ENCODE measurements at places on chromosomes 5 and 9.

- DNase-seq, result no peak
These were observed 510.5 kb upstream of the TNC start for GRCh38 chr9:115628426-115628825.

- DNase-seq, result no peak
These were observed 786 bp upstream of the NTNG2 start for GRCh38 chr9:132160802-132161742.

GRCh38 chr5:181204113-181204825, 727 bp downstream of the TRIM7 start:
- no peak for DNase-seq

DNA sequence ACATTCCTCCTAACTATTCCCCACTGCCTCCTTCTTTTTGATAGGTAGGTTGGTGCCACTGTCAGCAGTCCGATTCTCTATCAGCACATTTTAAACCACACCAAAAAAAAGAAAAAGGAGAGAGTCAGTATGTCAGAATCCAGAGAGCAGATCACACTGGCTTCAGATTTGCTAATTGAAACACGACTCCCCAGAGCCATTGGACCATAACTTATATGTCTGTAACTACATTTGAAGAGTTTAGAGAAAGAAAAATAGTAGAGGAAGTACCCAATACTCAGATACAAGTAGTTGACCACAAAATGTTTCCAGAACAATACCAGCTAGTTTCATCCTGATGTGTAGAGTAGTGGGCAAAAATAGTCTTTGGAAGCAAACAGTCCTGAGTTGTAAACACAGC, 216.6 kb downstream of the NR2F1-AS1 start:
- no peak for DNase-seq

DNA sequence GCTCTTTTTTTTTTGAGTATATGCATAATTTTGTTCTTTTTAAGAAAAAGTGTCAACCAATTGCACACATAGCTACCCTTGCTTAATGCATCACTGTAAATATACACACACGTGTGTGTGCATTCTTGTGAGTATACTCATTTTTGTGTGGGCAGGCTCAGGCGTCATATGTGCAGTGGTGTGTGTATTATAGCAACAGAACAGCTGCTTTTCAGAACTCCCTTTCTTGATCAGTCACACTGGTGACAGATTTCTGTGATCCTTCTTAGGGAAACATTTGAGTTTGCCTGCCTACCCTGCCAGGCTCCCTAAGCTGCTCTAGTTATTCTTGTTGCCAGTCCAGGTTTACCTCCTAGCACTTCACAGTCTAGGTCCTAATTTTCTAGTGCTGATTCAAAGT, 287.0 kb upstream of the SEMA6A start:
- no peak for DNase-seq

DNA sequence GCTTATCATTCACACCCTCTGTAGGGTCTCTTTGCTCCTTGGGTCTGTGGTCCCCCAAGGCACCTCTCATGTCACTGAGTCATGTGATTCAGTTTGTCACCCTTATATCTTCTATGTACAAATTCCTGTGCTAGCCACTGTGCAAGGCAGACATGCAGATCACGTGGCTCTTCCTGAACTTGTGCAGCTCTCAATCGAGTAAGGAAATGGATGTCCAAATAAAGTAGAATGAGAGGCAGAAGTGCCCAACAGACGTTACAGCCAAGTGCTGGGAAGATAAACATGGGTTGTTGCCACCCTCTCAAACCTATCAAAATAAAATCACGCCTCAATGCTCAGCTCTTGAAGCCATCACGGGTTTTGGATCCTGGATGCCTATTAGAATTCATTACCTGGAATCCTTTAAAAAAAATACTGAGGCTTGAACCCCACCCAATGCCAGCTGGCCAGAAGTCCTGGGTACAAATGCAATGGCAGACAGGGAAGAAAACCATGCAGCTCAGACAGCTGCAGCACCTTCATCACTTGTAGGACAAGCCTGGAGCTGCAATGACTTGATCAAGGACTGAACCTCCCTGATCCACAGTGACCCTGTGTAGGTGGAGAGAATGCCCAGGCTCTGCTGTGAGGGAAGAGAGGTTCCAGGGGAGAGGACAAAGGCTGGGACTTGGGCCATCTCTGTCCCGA, 228.7 kb upstream of the DAP start:
- DNase-seq, result no peak

- DNase-seq, result no peak
These were observed 102.0 kb downstream of the CAVIN4 start for GRCh38 chr9:100679834-100680233.

DNA sequence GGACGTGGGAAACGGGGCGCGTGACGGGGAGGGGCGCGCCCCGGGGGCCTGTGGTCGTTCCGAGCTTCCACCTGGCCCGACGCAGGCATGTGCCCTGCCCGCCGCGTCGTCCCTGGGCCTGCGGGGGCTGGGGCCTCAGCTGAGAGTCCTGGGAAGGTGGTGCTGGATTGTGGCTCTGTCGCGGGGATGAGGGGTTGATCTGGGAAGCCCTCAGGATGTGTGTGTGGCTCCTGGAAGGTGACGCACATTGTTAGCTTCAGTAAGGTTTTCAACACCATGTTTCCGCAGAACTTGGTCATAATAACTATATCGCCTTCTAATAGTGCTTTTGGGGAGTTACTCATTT, 589.1 kb downstream of the MTRR start:
- no peak for DNase-seq

GRCh38 chr9:109512170-109512756, 14.2 kb upstream of the PTPN3 start:
- DNase-seq, result no peak

DNA sequence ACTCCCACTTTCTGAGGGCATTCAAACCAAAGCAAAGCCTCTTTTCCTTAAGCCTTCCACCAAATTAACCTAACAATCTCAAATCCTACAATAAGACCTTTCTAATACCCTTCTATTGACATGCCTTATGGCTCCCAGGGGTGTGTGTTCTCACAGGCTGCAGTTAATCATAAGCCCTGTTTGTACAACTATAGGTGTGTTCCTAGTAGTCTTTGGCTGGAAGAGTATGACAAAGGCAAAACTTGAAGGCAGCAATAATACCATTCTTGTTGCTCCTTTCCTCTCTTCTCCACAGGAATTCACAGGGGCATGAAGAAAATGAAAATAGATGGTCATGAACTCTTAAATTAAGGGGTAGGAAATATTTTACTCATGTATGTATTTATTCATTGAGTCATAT, 10.9 kb upstream of the FBXO38 start:
- DNase-seq, result no peak

GRCh38 chr9:23220957-23221356, 605.1 kb downstream of the ELAVL2 start:
- DNase-seq, result no peak

GRCh38 chr5:54541823-54542783, 24.5 kb downstream of the SNX18 start:
- DNase-seq, result no peak

DNA sequence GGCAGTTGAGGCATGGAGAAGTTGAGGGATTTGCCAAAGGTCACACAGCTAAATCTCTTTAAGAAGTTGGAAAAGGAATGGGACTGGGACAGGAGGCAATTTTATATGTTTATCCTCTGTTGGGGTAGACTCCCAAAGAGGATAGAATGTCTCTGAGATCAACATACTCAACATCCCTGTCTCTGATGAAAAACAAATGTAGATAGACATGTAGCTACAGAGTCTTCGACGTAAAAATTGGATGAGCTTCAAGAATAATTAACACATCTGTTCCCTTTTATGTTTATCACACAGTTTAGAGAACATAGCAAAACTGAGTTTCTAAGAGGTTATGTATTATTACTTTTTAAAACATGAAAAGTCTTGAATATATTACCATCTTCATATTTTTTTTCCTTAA, 204.6 kb upstream of the CD180 start:
- DNase-seq, result no peak

DNA sequence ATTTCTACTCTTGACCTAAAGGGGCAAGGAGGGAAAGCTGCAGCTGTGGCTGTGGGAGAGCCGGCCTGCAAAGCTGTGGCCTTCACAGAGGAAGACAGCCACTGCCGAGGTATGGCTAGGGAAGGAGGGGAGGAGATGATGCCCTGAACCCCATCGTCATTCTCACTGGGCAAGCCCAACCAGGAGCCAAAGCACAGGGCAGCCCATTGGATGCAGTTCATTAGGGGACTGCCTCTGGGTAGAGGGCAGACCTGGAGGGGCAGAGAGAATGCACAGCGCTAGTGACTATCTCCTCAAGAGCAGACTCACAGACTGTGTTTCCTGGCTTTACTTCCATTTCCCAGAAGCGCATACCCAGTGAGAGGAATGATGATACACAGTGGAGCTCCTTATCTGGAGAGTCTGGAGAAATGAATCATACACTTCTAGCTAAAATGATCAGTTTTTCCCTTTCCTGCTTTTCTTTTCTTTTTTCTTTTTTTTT, 47.2 kb upstream of the TTC23L start:
- no peak for DNase-seq

- no peak for DNase-seq
These were observed 66.8 kb downstream of the INSYN2B start for GRCh38 chr5:169913479-169913878.

DNA sequence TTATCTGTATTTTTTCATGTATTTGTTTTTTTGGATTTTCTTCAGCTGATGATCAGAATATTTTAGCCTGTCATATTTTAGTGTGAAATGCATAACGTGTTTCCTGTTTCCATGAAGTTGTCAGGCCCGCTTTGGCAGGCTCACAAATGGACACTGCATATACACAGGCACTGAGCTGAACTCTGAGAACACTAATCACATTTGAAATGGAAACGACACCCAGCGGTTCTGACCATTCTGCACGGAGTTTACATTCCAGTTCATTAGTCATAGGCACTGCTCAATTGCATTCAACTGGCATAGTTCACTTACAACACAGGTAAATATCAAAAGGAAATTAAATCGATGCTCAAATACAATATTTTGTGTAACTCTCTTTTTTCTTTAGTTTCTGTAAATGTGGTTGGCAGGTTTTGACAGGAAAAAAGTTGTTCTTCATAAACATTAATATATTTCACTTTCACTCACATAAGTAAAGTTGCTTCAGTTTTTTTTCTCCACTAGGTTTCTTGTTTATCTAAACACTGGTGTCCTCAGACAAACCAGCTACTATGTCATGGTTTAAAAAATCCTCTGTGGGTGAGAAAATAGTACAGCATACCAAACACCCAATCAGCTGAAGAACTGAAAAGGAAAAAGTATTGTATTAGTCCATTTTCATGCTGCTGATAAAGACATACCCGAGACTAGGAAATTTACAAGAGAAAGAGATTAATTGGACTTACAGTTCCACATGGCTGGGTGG, 559.0 kb upstream of the DAP start:
- no peak for DNase-seq

- DNase-seq, result no peak
These were observed 139.7 kb downstream of the SEC61B start for GRCh38 chr9:99361817-99362216.

DNA sequence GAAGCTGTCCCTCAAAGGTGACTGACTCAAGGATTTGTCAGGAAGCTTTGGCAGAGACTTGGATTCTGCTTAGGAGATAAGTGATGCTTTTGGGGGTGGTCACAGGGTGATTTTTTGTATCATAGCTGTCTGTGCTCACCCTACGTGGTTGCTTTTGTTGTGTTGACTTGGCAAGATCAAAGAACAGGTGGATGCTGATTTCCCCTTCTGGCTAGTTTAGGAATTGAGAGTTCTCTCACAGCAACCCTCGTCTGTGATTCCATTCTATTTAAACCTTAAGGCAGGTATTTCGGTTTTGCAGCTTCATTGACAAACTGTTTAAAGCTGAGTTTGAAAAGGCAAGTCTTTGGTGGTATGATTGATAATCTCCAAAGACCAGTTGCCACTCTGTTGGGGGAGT, 27.2 kb downstream of the ARHGAP26 start:
- DNase-seq, result no peak

DNA sequence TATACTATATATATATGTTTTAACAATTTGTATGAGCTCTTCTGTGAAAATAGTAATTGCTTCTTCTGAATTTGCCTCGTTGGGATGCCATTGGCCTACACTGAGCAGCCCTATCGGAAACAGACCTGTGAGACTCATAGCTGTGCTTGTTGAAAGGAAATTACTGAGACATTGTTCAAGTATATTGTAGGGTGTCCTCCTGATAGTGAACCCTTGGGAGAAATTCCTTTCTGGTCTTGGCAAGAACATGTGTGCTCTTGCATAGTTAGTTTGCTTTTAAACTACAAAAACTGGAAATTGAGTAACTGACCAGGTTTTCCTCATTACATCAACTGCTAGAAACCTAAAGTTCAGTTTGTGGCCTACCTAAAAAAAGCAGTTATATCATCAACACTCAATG, 160.9 kb downstream of the LURAP1L start:
- no peak for DNase-seq

DNA sequence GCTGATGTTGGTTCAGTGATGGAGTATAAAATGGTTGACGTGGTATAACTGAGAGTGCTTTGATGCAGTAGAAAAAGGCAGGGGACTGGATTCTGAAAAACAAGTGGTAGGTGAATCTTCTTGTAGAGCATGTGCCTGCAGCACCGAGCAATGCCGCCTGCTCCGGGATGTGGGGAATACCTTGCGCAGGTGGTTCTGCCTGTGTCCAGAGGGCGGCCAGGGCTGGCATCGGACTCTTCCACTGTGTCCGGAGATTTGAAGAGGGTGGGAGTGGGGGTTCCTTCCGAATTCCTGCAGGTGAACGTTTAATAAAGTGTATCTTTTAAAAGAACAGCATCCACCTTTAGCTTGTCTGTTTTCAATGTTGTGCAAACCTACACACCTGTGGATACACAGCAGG, 238.0 kb downstream of the FANCC start:
- no peak for DNase-seq

DNA sequence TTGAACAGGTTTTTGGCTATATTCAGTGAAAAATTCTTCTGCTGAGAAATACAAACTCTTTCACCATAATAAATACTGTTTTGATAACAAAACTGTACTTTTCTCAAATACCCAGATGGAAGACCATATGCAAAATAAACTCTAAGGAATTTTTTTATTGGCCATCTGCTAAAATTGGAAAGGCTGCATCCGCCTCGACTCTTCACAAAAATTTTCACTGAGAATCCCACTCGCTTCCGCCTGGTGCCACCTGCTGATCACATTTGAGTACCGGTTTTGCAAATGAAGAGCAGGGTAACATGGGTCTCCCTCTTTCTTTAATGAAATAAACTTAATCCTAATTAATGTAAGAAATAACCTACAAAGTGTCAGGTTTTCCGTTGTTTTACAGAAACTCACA, 76.4 kb downstream of the TTLL11 start:
- no peak for DNase-seq

DNA sequence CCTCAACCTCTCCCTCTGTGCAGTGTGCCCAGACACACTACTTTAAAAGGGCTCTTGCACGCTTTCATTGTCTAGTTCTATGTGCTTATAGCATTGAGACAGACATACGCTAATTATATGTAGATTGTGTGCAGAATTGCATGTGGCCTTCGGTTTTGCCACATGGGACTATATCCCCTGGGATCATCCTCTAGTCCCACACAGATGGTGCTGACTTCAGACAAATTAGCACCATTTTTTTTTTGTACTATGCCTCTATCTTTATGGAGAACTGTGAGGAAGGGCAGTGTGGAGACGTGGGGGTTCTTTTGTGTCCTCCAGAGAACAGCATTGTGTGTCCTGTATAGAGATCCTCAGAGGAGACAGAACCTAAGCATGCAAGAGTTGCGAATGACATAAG, 29.3 kb downstream of the PAPPA start:
- no peak for DNase-seq

- DNase-seq, result no peak
These were observed 138.5 kb upstream of the S1PR3 start for GRCh38 chr9:88852794-88853193.

- no peak for DNase-seq
These were observed 53.8 kb downstream of the NFIB start for GRCh38 chr9:14260101-14260500.

GRCh38 chr9:137149942-137150616, 11.1 kb downstream of the GRIN1 start:
- DNase-seq, result no peak

GRCh38 chr9:132441404-132441803, 31.4 kb downstream of the CFAP77 start:
- no peak for DNase-seq
